CD4-positive, alpha-beta T cell treated with Interleukin-2 at 100 ng/mL for 4 hours (primary cell): ENCODE measurements at places on chromosomes 11 and 22.

GRCh38 chr11:10876158-10876557 lies 18.3 kb upstream of the ZBED5 start:
- DNase-seq, result no peak

- no peak for DNase-seq
Measured at GRCh38 chr22:41823797-41824196, 9.1 kb upstream of the SREBF2 start.

DNA sequence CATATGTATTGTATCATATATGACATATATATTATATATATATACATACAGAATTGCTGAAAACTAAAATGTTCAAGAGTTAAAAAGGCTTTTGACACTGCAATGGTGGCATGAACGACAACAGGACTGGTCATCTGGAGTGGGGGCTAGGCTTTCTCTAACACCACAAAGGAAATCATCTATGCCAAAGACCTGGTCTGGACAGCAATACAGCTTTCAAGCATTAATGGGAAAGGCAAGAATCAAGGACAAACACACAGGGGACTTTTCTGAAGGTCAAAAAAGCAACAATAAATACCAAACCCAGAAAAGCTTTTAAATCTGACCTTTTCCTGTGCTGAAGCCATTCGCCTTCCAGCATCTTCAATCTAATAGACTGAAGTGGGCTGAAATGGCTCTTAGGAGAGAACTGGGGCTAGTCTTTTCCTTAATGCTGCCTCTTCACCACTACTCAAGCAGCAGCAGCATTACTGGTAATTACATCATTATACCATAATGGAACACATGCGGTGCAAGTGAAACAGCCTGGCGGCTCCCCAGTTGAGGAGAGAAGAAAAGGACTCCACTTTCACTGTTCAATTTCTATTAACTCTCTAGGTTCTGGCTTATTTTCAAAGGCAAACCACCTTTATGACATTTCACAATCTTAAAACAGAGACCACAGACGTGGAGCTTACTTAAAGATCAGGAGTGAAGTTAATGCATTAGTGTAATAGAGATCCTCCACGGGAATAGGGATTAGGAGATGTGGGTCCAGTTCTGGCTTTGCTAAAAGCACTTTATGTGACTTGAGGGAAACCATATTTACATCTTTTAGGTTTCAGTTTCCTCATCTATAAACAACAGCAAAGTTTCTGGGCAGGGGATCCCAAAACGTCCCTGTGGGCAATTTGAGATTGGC lies 63.0 kb downstream of the GAB2 start:
- DNase-seq, result no peak

- DNase-seq, result no peak
Measured at GRCh38 chr11:20558741-20559140, 40.7 kb upstream of the SLC6A5 start.

DNA sequence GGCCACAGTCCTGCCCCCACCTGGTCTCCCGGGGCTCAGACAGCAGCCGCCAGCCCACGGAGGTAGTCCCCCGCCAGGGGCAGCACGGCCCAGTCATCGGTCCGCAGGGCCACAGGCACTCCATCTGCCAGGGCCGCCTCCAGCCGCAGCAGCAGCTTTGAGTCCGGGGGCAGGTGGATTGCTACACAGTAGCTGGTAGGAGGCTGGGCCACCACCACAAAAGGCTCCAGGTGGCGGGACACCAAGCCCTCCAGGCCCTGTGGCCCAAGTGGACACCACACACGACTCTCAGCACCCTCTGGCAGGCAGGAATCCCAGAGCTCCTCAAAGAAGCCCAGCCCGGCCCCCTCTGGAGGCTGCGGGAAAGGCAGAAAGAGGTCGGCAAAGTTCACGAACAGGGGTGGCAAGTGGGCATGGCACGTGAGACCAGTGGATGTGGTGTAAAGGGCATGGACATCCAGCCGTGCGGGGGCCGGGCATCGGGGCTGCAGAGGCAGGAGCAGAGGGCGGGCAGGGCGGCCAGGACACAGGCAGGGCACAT lies 2.9 kb downstream of the AP5B1 start:
- DNase-seq, result no peak
